Subcutaneous adipose tissue (tissue), 4 donors: ENCODE measurements at places on chromosomes 2 and 18. TPM values are rescaled to one million over a fixed set of nuclear protein-coding genes. Genes with fewer than 3 reads are reported as not detected.

C2orf15 gene
- total RNA-seq, result 1.0 TPM

SANBR gene
- total RNA-seq, result 12.6 TPM

SPATA3 gene
- not detected for total RNA-seq

PCGF1 gene
- 9.0 TPM for total RNA-seq

IL37 gene
- not detected for total RNA-seq

CDK15 gene
- 4.6 TPM for total RNA-seq

IKZF2 gene
- 14.5 TPM for total RNA-seq

ANKRD30B gene
- total RNA-seq, result not detected

CNGA3 gene
- not detected for total RNA-seq
